Thymus (tissue), 14 donors: ENCODE measurements at places on chromosomes 6 and 20. TPM values are rescaled to one million over a fixed set of nuclear protein-coding genes. Genes with fewer than 3 reads are reported as not detected.

The CNKSR3 gene
- 5.4 TPM for total RNA-seq

The CHMP4B gene
- 39.9 TPM for total RNA-seq

The GTF3C6 gene
- total RNA-seq: 58.6 TPM

The SNRPB gene
- total RNA-seq: 311 TPM

The CPXM1 gene
- 11.9 TPM for total RNA-seq
